Muscle of back (tissue), 13 donors: ENCODE measurements at places on chromosomes 13 and 19.

- peak; percentile 92 for DNase-seq
These were observed 210.9 kb downstream of the RGCC start for GRCh38 chr13:41668130-41668757.

- no peak for DNase-seq
These were observed 1207.8 kb downstream of the EFNB2 start for GRCh38 chr13:105327581-105328126.

GRCh38 chr19:55400281-55401087, 7.1 kb downstream of the UBE2S start:
- DNase-seq: no peak

DNA sequence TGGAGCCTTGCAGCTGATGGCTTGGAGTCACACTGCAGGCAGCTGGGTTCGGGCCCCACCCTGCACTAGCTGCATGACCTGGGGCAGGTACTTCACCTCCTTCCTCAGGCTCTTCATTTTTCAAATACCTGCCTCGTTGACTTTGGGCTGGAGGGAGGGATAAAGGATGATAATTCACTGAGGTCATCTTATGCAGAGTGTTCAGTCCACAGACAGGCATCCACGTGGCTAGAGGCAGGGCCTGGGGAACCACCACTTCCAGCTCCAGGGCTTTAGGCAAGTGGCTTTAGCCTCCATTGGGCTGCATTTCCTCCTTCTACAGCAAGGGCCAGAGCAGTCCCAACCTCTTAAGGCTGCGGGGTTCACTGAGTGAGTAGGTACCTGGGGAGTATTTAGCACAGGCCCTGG, 84.8 kb downstream of the SIPA1L3 start:
- DNase-seq: no peak

DNA sequence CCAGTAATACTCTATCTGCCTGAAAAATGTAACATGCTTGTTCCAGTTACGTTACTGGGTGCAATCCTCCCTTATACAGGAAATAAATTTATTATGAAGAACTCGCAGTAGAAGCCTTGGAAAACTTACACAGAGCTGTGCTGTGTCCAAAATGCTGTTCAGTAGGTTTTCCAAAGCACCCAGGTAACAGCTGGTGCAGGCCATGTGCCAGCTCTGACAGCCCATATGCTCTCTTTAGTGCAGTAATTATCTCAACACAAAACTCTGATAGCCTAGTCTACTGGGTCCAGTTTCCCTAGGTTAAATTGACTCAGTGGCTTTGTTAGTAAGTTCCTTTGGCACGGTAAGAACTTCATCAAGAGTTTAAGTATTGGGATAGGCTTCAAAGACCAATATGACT, 120.7 kb upstream of the OBI1 start:
- no peak for DNase-seq

GRCh38 chr13:26946684-26947343, 186.2 kb upstream of the GPR12 start:
- peak; percentile 49 for DNase-seq

DNA sequence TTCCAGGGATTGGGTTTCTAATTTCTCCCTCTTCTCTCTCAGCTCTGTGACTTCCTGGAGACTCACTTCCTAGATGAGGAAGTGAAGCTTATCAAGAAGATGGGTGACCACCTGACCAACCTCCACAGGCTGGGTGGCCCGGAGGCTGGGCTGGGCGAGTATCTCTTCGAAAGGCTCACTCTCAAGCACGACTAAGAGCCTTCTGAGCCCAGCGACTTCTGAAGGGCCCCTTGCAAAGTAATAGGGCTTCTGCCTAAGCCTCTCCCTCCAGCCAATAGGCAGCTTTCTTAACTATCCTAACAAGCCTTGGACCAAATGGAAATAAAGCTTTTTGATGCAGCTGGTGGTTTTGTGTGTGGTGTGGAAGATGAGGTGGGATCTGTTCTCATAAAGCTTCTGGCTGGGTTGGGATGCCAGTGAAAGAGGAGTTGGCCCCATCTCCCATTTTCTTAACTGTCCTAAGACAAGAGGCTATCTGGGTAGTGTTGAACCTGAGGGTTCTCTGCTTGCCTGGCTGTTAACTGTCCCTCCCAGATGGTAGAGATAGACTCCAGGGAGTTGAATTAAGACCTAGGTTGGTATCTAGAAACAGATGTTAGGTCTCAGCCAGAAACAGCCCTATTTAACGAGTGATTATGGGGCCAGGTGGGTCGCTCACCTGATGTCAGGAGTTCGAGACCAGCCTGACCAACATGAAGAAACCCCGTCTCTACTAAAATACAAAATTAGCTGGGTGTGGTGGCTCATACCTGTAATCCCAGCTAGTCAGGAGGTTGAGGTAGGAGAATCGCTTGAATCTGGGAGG, 1.6 kb downstream of the FTL start:
- no peak for DNase-seq
